GM12892 (cell line): ENCODE measurements at places on chromosomes 2 and 18.

- DNase-seq: no peak
Measured at GRCh38 chr2:66867063-66867441, 432.1 kb downstream of the MEIS1 start.

- DNase-seq: no peak
Measured at GRCh38 chr2:47225061-47225783, 70.1 kb upstream of the STPG4 start.

DNA sequence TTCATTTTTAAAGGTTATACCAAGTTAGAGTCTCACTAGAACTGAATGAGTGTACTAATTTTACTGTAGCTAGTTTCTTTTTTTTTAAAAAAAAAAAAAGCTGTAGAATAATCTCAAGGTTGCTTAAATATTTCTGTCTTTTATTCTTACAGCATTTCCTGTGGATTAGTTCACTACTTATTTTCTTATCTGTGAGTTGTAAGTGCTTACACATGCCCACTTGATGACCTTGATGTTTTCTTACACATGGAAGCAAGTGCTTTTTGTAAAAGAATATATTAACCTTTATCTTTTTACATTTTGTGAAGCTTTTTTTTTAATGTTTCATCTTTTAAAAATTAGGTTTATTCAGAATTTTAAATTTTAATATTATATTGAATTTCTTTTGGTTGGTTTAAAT is 57.8 kb downstream of the MSH2 start:
- no peak for DNase-seq

DNA sequence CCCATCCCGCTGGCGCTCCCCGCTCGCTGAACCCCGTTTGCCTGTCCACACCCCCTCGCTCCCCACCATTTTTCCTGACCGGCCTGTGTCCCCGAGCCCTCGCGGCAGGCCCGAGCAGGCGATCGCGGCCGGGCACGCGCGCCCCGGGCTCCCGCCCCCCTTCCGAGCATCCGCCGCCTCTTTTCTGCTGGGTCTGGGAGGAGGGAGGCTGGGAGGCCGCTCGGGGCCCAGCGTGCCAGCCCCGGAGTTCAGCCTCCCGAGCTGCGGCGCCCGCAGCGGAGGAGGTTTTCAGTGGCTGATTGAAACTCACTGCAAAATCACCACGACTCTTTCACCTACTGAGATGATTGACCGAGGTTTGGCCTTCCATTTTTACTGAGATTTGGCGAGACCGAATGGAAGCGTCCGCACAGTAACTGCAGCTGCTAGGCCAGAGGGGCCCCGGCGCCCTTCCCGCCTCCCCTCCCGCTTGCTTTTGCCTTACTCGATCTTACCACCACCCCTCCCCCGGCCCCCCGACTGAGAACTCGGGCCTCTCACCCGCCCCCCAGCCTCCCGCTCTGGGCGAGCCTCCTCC is 4.8 kb downstream of the SOX11 start:
- DNase-seq: no peak

DNA sequence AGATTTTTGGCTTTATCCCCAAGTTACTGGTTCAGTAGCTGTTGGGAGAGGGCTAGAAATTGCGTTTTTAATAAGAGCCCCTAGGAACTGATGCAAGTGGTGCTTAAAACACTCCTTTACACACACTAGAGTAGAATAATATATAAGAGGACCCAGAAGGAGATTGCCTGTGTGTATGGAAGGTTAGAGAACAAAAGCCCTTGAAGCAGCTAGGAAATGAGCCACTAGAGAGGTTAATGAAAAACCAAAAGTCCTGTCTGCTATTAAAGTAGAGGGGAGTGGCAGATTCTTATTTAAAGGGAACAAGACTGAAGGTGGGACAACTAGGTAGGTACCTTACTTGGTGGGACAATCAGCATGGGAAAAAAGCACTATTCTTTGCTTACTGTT is 14.4 kb upstream of the SLC39A10 start:
- DNase-seq: no peak

GRCh38 chr2:64313398-64313723 is 140.6 kb upstream of the LGALSL start:
- DNase-seq: no peak

- no peak for DNase-seq
Measured at GRCh38 chr2:175864137-175864850, 137.8 kb downstream of the LNPK start.

DNA sequence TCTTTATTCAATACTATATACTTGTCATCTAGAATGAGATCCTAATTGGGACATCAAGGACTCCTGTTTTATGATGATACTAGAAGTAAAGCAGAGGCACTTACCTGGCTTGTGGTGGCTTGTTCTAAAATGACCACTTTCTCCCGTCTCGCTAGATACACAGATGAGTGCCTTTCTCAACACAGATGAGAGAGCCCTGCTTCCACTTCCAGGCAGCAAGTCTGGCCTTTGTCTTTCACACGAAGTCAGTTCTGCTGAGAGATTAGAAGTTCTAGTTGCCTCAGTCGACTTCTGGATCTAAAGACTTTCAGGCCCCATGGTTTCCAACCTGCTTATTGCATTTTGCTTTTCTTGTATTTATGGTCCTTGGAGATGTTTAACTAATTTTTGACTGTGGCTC is 70.3 kb downstream of the PPP1R1C start:
- no peak for DNase-seq

- DNase-seq: no peak
Measured at GRCh38 chr2:159459279-159459678, 157.1 kb downstream of the BAZ2B start.

GRCh38 chr2:219980638-219981037 is 353.2 kb downstream of the SLC4A3 start:
- DNase-seq: no peak

DNA sequence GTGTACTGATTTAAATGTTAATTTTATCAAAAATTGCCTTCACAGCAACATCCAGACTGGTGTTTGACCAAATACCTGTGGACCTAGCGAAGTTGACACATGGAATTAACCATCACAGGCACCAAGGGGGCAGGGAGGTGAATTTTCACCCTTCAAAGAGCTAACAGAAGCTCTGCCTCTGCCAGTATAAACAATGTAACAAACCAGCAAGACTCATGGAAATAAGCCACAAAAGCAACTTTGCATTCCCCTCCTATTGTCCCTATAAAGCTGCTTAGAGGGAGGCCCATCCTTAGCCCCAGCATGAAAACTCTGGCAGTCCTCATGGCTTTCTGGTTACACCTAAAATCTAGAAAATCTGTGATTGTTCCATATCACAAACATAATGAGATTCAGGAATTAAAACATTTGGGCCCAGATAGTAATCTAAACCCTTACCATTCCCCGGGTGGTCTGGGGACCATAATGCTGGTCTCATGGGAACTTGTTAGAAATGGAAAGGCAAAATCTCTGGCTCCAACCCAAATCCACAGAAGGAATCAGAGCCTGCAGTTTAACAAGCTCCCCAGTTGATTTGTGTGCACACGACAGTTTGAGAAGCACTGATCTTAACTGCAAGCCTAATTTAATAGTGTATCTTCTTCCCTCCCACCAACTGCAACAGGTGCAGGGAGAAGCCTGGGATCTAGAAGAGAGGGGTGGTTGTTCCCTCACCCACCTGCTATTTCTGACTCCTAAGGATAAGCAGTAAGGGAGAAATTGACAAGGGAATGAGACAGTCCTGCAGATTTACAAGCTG is 23.1 kb downstream of the SERPINB11 start:
- DNase-seq: no peak

DNA sequence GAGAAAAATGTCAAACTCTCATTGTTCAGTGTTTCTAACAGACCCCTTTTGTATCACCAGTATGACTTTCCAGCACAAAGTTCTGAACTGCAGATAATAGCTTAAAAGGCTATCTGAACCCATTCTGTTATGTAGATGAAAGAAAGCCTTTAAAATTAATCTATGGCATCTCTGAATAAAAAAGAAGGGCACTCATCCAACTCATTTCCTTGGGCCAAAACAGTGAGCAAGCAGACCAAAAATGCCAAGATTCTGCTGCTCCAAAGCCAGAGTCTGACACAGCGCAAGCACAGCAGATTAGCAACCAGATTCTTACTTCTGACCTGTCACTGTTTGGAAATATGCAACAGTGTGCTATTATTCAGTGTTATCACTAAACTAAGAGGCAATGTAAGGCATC is 22.6 kb upstream of the ITGA6 start:
- no peak for DNase-seq

GRCh38 chr2:176496761-176497160 is 227.5 kb downstream of the MTX2 start:
- no peak for DNase-seq

GRCh38 chr2:238129166-238130010 is 9.1 kb upstream of the KLHL30 start:
- no peak for DNase-seq

DNA sequence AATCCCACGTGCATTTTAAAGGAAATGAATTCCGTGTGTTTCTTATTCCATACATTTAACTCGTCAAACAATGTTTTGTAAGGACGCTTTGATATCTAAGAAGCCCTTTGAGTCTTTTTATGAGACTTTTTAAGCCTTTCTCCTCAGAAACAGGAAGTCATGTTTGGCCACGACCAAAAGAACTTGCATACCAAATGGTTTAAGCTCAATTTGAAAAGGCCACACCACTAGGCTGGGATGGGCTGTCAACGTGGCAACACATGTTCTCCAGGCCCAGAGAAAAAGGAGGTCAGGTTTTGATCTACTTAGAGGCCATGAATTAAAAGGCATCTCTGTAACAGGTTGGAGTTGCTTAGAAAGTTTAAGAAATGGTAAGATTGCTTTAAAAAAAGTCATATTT is 441.8 kb downstream of the CMPK2 start:
- DNase-seq: no peak

DNA sequence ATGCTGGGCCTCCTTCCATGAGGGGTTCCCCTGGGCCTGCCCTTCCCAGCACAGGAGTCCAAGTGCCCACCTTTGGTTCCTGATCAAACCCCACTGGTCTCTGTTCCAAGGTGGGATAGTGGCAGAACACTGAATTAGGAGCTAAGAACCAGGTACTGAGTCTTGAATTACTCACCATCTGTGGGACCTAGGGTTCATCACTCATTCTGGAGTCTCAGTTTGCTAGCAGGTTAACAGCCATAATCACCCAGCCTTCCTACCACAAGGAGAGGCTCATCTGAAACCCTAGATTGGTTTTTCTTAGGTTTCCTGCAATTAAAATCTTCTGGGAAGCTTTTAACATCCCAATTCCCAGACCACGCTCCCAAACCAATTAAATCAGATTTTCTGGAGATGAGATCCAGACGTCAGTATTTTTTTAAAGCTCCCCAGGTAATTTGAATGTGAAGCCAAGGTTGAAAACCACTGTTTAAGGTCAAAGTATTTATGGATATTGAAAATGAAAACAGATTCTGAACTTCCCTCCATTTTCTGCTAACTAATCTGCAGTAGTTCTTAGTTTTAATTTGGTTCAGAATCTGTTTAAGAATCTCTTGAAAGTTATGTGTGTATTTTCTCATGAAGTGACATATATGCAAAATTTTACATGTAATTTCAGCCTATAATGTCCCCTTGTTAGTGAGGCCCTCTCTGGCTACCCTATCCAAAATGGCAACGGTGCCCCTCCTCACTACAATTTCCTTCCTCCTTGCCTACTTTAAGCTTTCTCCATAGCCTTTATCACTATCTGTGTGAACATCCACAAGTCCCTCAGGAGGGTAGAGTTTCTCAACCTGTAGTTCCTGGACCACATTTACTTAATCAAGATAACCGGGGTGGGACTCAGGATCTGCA is 166.5 kb upstream of the CXCR4 start:
- DNase-seq: no peak

- DNase-seq: no peak
Measured at GRCh38 chr2:104049438-104049837, 804.5 kb upstream of the POU3F3 start.

DNA sequence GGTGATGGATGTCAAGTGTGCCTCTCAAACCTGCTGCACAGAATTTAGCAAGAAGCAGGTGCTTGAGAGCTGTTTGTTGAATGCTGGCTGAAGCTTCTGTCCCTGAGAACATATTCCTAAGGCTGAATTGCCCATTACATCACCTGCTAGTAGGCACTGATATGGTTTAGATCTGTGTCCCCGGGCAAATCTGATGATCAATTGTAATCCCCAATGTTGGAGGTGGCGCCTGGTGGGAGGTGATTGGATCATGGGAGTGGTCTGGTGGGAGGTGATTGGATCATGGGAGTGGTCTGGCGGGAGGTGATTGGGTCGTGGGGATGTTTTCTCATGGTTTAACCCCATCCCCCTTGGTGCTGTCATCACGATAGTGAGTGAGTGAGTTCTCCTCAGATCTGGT is 128.0 kb downstream of the HRH4 start:
- DNase-seq: no peak

DNA sequence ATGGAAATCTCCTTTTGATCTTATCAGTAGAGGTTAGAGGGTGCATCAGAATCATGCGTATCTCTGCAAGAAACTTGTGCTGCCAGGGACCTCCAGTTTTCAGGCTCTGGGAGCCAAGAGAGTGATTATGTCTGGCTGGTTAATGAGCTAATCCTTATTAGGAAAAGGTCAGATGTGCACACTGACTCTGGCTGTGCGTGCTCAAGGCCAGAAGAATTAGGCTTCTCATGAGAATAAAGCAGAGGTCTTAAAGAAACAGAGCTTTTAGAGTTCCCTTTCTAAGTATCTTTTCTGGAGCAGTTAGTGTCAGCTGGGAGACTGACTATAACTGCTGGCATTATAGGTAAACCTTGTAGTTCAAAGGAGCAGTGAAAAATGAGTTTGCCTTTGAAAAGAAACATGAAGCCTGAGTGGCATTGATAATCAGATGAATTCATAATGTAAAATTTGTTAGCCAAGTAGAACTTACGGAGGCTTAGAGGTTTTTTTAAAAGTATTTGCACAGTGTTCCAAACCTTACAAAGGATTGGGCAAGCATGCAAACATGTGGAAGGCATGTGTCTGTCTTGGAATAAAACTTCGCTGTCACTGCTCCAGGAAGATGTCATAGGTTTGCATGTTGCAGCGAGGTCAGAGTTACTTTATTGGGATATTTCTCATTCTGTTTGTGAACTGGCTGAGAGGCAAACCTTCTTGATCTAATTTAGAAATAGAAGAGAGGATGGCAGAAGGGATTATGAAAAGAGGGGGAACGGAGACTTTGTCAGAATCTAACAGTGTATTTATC is 151.7 kb downstream of the ARHGAP28 start:
- DNase-seq: no peak

- no peak for DNase-seq
Measured at GRCh38 chr2:101362316-101362715, 25.0 kb downstream of the CREG2 start.

GRCh38 chr2:100623033-100623715 is 60.4 kb downstream of the PDCL3 start:
- DNase-seq: no peak

GRCh38 chr2:8565399-8566154 is 116.3 kb upstream of the ID2 start:
- no peak for DNase-seq

GRCh38 chr18:48129621-48130082 is 199.2 kb upstream of the SMAD2 start:
- no peak for DNase-seq

- no peak for DNase-seq
Measured at GRCh38 chr2:145116834-145117725, 597.2 kb upstream of the ZEB2 start.

GRCh38 chr18:59196161-59196725 is 23.7 kb upstream of the GRP start:
- DNase-seq: no peak

- DNase-seq: no peak
Measured at GRCh38 chr2:149622343-149622742, 34.8 kb upstream of the MMADHC start.

GRCh38 chr2:129754421-129754820 is 225.0 kb upstream of the RAB6C start:
- DNase-seq: no peak
